ENCODE measurements at places on chromosomes 6 and 20. TPM values are rescaled to one million over a fixed set of nuclear protein-coding genes. Genes with fewer than 3 reads are reported as not detected.

Gene SMLR1
- total RNA-seq: not detected

Gene DUSP15
- total RNA-seq: 1.7 TPM

- DNase-seq: no peak
- no peaks in the 10 kb centered on the region for H3K27me3 ChIP-seq
- H3K4me1 ChIP-seq: no peaks in the 10 kb centered on the region
Observed at GRCh38 chr6:113318575-113318917, 538.6 kb upstream of the MARCKS start.

- H3K27me3 ChIP-seq: no peaks in the 10 kb centered on the region
- H3K4me1 ChIP-seq: peaks cover 22% of the 10 kb centered on the region
- H3K4me3 ChIP-seq: no peak overlapping the region
- no peak for DNase-seq
- H3K27ac ChIP-seq: no peak overlapping the region
Observed at GRCh38 chr6:89310929-89311328, 4.2 kb downstream of the GABRR2 start.

DNA sequence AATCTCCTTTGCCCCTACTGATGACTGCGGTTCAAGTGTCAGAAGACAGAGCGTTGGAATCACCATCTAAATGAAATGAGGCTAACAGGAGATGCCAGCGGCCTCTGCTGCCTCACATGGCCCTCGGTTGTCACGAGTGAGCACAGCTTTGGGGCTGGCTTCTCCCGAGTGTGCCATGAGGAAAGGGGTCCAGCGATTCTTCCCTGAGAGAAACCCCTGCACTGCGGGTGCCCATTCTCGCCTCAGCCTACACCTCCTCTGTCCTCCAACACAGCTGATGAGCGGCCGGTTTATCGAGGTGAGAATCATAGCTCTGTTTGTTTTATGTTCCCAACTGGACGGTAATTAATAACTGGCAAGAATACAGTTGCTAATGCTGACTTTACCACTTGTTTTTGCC is 144.7 kb upstream of the RPS6KA2 start:
- DNase-seq: no peak
- H3K27ac ChIP-seq: no peak overlapping the region
- no peak overlapping the region for H3K4me3 ChIP-seq
- no peaks in the 10 kb centered on the region for H3K27me3 ChIP-seq
- H3K4me1 ChIP-seq: no peaks in the 10 kb centered on the region

DNA sequence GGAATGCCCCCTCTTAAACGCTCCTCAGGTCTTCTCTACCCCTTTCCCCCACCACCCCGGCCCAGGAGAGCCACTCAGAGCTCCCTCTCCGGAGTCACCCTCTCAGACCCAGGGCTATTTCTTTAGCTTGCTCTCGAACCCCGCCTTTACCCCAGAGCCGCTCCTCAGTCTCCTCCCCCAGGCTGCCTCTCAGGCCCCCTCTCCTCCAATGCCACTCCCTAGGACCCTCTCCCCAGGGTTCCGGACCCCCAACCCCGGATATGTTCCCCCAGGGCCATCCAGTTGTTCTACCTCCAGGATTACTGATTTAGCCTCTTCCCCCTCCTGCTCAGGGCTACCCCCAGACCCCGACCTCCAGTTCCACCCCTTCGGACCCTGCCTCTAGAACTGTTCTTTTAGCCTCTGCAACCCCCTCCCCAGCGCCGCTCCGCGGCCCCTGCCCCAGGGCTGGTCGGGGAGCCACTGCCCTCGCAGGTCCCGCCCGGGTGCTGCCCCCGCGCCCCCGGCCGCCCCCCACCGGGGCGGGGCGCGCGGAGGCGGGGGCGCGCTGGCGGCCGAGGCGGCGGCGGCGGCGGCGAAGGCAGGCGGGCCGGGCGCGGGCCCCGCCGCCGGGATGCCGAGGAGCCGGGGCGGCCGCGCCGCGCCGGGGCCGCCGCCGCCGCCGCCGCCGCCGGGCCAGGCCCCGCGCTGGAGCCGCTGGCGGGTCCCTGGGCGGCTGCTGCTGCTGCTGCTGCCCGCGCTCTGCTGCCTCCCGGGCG is at the start of gene MMP24:
Gene MMP24 (plus strand): TSS at position 565 of the 758 bp plus-strand sequence. CDS start 49 bp downstream, at position 614.
- peaks cover 13% of the 10 kb centered on the region for H3K4me1 ChIP-seq
- H3K27me3 ChIP-seq: no peaks in the 10 kb centered on the region
- peak within 1 kb of the TSS; percentile 26 for H3K4me3 ChIP-seq
- no peak for DNase-seq
- no peaks in the 10 kb centered on the region for H3K36me3 ChIP-seq

DNA sequence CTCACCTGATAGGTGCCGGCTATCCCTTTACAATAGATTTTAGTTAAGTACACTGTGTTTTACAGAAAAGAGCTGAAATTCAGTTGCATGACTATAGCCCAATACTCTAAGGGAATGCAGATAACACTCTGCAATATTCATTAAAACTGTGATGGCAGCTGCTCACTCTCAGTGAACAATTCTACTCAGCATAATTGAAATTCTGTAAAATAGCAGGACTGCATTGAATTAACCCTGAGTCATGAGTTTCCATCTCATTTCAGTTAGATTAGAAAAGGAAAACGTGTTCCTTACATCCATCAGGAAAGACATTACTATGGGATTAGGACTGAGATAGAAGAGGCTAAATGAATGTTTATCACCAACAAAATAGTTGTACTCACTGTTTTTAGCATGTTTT is 613.3 kb upstream of the JAG1 start:
- H3K4me1 ChIP-seq: no peaks in the 10 kb centered on the region
- H3K36me3 ChIP-seq: no peaks in the 10 kb centered on the region
- no peak overlapping the region for H3K27ac ChIP-seq

DNA sequence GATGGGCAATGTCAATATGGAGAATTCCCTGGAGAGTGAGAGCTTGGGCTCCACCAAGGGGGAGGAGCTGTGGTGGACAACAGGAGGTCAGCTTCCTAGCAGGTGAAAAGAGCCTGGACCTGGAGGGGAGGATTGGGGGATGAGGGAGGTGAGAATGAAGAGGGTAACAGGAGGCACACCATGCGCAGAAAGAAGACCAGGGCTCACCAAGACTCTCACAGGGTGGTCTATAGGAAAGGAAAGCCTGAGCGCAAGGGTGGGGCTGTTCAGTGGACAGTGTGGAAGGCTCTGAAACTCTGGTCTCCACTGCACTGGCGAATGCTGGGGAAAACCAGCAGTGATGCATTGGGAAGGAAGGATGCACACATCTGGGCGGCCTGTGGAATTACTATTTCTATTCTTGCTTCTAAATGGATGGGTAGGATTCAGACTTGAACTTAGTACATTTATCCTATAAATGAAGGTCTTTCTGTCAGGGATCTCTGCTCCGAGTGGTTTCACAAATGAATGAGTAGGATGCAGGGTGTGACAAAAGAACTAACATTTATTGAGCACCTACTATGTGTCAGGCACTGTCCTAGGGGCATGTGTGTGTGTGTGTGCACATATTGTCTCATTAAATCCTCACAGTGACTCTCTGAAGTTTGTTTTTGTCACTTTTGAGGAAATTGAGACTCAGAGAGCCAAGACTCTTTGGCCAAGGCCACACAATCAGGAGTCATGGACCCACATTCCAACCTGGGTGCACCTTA is 152.7 kb downstream of the CD83 start:
- no peak overlapping the region for H3K27ac ChIP-seq
- H3K27me3 ChIP-seq: no peaks in the 10 kb centered on the region
- H3K36me3 ChIP-seq: no peaks in the 10 kb centered on the region

GRCh38 chr6:79704200-79704599 is 73.1 kb downstream of the SH3BGRL2 start:
- H3K36me3 ChIP-seq: no peaks in the 10 kb centered on the region
- no peak for DNase-seq
- H3K27me3 ChIP-seq: no peaks in the 10 kb centered on the region
- no peaks in the 10 kb centered on the region for H3K4me1 ChIP-seq

GRCh38 chr20:18638768-18639167 is 50.9 kb downstream of the DTD1 start:
- H3K4me3 ChIP-seq: no peak overlapping the region
- no peak overlapping the region for H3K27ac ChIP-seq
- DNase-seq: peak; percentile 28
- peaks cover 29% of the 10 kb centered on the region for H3K4me1 ChIP-seq

GRCh38 chr20:57890202-57890800 is 180.5 kb upstream of the PMEPA1 start:
- no peak overlapping the region for H3K4me3 ChIP-seq
- DNase-seq: peak; percentile 50
- H3K36me3 ChIP-seq: no peaks in the 10 kb centered on the region
- no peaks in the 10 kb centered on the region for H3K4me1 ChIP-seq
- no peak overlapping the region for H3K27ac ChIP-seq
- H3K27me3 ChIP-seq: no peaks in the 10 kb centered on the region

GRCh38 chr6:103895136-103895535 is 964.6 kb downstream of the HACE1 start:
- no peak overlapping the region for H3K27ac ChIP-seq
- peaks cover 14% of the 10 kb centered on the region for H3K4me1 ChIP-seq
- H3K27me3 ChIP-seq: no peaks in the 10 kb centered on the region
- no peak for DNase-seq

DNA sequence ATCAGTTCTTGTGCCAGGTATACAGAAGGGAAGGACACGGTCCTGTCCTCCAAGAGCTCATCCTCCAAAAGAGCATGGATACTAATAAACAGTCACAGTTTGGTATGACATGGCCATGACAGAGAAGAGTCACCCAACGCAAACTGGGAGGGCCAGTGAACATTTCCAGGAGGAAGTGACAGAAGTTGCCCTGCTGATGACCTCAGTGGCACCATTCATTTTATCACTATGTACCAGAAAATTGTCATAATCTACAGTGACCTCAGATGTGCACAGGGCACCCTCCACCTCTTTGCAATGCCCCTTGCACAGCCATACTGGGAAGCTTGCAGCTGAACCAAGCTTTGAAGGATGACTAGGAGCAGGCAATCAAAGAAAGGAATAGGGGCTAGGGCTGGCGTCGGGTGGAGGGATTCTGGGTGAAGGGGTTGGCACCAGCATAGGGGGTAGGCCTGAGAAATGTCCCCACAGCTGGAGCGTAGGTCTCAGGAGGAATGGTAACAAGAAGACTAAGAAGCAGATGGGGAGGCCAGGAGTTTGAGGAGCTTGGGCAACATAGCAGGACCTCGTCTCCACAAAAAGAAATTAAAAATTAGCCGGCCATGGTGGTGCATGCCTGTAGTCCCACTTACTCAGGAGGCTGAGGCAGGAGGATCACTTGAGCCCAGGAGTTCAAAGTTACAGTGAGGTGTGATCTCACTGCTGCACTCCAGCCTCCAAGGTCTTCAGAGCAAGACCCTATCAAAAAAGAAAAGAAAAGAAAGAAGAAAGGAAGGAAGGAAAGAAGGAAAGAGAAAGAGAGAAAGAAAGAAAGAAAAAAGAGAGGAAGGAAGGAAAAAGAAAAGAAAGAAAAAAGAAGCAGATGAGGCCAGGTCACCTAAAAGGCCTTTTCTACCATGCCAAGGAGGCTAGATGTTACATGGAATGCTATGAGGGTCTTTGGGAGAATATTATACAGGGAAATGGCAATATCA is 65.3 kb upstream of the SNX9 start:
- H3K4me3 ChIP-seq: no peak overlapping the region
- no peak for DNase-seq
- no peaks in the 10 kb centered on the region for H3K27me3 ChIP-seq

DNA sequence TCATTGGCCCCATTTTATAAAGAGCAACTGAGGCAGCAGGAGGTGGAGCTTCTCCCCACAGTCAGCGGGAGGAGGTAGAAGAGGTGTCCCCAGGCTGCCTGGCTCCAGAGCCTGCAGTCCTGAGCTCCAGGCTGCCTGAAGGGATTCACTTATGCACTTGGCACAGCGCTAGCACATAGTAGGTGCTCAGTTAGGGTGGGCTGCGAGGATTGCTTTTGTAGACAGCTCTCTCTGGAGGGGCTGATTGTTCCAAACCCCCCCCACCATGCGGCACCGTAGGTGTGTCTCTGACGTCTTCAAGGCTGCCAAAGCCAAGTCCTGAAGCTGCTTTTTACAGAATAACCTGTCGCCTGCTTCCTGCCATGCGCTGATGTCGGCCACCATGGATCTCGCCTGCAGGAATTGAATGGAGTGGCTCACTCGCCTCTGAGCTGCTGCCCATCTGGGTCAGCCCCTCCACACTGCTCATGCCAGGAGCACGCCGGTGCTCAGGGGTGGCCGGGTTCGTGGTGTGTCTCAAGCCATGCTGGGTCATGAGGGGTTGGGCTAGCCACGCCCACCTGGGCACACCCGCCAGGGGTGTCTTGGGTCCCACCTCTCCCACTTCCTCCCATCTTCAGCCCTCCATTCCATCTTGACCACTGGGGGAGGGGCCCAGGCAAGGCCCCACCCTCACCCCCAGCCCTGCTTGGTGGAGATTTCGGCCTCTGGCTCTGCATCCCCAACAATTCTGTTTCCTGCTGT is 59.8 kb downstream of the BCAS4 start:
- no peak for DNase-seq
- no peak overlapping the region for H3K27ac ChIP-seq
- H3K4me3 ChIP-seq: no peak overlapping the region
- H3K4me1 ChIP-seq: no peaks in the 10 kb centered on the region

DNA sequence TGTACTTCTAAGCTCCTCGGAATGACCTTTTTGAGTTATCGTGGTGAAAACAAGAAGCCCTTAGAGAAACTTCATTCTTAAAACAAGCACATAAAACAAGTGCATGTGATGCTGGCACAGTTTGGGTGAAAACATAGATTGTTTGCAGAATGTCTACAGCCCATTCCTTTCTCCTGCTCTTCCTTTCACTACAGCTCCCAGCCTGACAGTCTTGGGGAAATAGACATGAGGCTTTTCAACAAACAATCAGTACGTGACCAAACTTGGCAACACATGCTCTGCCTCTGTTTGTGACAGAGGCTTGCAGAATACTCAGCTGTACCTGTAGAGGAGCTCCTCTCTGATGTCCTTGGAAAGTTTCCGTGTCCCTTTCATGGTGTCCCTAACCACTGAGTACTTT is 321.6 kb downstream of the ZFAND3 start:
- H3K36me3 ChIP-seq: peaks cover 13% of the 10 kb centered on the region
- no peaks in the 10 kb centered on the region for H3K27me3 ChIP-seq
- no peak overlapping the region for H3K27ac ChIP-seq
- DNase-seq: no peak
